ENCODE measurements at places on chromosomes 6 and 20.

DNA sequence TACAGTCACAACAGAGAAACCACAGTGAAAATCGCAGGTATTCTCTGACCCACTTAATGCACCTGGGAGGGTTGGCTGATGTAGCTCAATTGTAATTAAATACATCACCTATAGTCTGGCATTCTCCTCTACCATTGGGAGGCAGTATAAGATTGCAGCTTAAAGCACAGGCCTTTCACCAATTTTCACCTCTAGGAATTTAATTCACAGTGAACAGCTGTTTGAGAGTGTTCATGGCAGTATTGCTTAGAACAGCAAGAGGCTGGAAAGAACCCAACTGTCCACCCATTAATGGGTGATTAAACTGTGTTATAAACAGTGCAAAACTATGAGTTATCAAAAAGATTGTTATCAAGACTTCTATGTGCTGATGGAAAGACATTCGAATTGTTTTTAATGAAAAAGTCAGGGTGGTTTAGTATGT, 2.0 kb downstream of the EDEM2 start:
- no peak for DNase-seq

- DNase-seq, result no peak
Measured at GRCh38 chr6:122702841-122703240, 76.7 kb upstream of the FABP7 start.

GRCh38 chr6:161618831-161619454, 345.1 kb upstream of the AGPAT4 start:
- no peak for DNase-seq

- DNase-seq, result no peak
Measured at GRCh38 chr6:35186571-35186970, 27.2 kb upstream of the SCUBE3 start.

GRCh38 chr6:170074907-170075306, 216.0 kb downstream of the DLL1 start:
- no peak for DNase-seq

DNA sequence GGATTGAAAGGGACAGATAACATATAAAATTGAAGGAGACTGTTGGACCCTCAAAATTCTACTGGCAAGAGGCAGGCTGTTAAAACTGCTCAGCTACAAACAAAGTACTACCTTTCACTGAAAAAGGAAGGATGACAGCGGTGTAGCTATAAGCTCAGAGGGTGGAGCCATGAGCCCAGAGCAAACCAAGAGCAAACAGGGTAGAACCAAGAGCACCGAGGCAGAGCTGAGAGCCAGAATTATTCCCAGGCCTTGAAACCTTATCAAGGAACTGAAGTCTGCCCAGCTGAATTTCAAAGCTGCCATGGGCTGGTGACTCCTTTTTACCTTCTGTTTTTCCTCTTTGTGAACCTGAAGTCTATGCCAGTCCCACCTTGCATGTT, 74.7 kb upstream of the SLC4A11 start:
- no peak for DNase-seq

GRCh38 chr6:50829898-50830444, 11.3 kb downstream of the TFAP2B start:
- no peak for DNase-seq

- DNase-seq, result no peak
Measured at GRCh38 chr6:85112540-85112939, 337.3 kb upstream of the NT5E start.

DNA sequence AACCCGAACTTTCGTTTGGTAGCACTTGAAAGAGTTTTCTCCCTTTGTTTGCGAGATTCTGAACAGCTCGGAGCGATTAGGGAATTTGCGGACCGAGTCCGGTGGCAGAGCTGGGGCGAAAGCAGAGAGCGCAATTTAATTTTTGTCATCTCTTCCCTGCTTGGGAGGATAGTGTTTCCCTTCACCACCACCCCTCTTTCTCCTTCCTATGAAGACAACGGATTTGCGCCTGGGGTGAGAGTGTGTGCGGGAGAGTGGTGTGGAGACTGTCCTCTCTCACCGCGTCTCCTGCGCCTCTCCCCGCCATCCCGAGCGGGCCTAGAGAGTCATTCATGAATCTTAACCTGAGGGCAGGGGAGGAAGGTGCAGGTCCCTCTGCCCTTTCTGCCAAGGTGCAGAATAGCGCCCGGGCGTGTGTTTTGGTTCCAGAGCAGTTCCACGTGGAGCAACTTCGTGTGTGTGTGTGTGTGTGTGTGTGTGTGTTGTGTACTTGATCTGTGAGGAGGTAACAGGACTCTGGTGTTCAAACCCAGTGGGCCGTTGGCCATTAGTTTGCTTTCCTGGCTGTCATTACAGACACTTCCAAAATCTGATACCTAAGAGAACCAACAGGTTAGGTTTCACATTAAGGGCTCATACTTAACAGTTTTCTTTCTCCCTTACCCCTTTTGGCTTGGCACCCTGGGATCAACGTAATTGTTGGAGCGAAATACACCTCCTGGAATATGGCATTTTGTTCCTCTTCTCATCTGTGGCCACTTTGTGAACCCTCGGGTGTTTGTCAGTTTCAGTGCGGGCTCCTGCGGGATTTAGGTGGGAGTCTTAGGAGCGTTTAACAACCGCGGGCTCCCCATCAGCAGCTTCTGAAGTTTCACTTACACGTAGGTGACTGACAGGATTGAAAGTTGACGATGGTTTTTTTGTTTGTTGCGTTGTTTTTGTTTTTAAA, 1.8 kb downstream of the EYA4 start:
- no peak for DNase-seq

GRCh38 chr20:19992996-19993908, 23.9 kb upstream of the NAA20 start:
- DNase-seq, result no peak

GRCh38 chr6:44742828-44743372, 355.4 kb downstream of the CDC5L start:
- no peak for DNase-seq

GRCh38 chr20:54475334-54476168, at the start of gene DOK5:
Gene DOK5 (plus strand): TSS chr20:54475593. CDS start chr20:54475947, 354 bp downstream.
- no peak for DNase-seq

- DNase-seq, result no peak
Measured at GRCh38 chr20:48720256-48720985, 107.4 kb downstream of the PREX1 start.

GRCh38 chr6:157236040-157236725, 87.1 kb downstream of the TMEM242 start:
- no peak for DNase-seq

DNA sequence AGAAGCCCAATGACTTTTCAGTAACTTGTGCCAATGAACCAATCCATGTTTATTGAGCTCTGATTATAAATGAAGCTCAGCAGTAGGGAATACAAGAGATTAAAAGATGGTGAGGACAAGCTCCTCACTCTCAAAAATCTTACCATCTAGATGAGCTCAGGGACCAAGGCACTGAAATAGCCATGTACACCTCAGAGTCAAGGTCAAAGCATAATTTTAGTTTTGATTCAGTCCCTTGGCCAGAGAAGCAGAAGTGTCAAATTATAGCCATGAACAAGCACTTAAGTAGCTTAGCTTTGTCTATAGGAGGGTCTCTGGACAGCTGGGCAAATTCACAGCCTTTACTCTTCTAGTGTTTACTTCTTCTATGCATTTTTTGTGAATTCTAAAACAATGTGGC, 131.0 kb upstream of the DTNBP1 start:
- DNase-seq, result no peak

DNA sequence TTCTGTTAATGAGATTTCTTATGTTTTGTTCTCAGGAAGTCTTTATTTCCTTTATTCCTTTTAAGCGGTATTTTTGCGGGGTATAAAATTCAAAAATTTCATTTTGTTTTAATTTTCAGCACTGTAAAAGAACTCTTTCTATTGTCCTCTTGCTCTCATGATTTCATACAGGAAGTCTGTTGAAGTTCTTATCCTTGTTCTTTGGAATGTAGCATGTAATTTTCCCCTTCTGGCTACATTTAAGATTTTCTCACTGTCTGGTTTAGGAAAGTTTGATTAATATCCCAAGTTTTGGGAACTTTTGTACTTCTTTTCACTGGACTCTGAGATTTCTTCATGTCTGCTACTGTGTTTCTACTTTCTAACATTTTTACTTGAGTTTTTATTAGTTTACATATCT, 581.4 kb upstream of the GJE1 start:
- DNase-seq, result no peak

- no peak for DNase-seq
Measured at GRCh38 chr20:5630071-5630470, 120.1 kb upstream of the SHLD1 start.

DNA sequence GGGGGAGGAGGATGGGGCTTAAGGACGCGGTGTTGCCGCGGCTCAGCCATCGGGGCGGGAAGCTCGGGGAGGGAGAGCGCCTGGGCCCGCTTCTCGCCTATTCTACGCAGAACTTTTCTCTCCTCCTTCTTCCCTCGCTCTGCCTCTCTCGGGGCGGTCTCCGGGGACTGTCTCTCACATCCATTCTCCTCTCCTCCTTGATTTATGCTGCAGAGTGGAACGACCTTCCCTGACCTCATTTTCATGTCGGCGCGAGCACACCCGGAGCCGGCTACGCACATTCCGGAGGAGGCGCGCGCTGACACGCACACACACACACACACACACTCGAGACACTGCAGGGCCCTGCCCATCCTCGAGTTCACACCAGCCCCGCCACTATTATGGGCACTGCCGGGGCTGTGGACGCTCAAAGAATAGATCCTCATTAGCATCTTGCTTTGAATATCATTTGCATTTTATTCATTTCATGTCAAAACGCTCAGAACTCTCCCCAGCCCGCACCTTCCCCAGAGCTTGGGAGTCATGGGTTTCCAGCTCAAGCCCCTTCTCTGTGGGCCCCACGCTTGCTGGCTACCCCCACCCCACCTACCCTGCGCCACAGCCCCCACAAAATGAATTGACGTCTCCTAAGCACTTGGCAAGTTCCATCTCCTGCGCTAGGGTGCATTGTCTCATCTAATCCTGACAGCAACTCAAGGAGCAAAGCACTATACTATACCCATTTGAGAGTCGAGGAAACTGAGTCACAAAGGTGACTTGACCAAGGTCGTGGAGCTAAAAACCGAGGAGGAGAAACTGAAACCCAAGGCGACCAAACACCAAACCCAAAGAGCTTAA, 36.8 kb downstream of the NCR2 start:
- DNase-seq, result no peak

DNA sequence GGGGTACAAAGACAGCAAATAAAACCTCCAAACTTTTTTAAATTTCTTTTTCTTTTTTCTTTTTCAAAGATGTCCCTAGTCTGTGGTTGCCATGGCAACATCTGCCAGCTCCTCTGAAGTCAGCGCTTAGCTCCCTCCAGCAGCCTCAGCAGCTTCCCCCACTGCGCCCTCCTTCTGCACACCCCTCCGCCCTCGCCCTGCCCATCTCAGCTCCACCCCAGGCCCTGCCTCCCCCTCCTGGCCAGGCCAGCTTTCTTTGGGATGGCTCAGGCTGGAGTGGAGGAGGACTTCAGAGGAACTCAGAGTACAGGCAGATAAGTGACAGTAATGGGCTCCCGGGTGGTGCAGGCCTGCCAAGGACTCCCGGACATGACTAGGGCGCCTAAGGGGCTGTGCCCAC, 104.6 kb downstream of the LRFN2 start:
- DNase-seq, result no peak

DNA sequence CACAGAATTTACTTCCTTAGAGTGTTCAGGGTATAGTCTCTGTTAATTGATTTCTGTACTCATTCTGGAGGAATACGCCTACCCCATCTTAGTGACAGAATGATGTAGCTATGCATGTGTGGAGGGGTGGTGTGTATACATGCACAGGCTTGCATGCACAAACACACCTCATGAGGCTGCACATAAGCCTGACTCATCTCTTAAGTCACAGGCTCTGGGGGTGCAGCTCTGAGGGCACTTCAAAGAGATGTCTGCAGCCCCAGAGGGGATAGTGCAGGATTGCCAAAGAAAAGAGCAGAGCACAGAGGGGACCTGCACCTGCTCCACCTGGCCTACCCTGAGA, 24.6 kb downstream of the TBX18 start:
- no peak for DNase-seq

DNA sequence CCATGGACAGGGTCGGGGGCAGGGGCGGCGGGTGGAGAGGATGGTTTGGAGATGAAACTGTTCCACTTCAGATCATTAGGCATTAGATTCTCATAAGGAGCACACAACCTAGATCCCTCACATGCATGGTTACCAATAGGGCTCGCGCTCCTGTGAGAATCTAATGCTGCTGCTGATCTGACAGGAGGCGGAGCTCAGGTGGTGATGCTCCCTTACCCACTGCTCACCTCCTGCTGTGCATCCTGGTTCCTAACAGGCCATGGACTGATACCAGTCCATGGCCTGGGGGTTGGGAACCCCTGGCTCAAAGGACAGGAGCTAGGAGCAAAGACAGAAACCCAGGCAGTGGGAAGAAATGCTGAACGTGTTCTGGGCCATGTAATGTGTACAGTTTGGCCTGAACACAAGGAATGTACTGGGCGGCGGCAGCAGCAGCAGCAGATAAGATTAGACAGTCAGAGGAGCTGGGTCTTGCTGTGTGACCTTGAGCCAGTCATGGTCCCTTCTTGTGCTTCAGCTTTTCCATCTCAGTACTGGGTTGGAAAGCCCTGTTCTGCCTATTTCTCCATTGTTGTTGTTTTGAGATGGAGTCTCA, 4.7 kb upstream of the SPAG4 start:
- DNase-seq, result no peak

GRCh38 chr6:168692193-168692914, 251.4 kb downstream of the SMOC2 start:
- DNase-seq, result no peak

GRCh38 chr20:33858666-33859065, 47.5 kb downstream of the CHMP4B start:
- DNase-seq, result no peak

DNA sequence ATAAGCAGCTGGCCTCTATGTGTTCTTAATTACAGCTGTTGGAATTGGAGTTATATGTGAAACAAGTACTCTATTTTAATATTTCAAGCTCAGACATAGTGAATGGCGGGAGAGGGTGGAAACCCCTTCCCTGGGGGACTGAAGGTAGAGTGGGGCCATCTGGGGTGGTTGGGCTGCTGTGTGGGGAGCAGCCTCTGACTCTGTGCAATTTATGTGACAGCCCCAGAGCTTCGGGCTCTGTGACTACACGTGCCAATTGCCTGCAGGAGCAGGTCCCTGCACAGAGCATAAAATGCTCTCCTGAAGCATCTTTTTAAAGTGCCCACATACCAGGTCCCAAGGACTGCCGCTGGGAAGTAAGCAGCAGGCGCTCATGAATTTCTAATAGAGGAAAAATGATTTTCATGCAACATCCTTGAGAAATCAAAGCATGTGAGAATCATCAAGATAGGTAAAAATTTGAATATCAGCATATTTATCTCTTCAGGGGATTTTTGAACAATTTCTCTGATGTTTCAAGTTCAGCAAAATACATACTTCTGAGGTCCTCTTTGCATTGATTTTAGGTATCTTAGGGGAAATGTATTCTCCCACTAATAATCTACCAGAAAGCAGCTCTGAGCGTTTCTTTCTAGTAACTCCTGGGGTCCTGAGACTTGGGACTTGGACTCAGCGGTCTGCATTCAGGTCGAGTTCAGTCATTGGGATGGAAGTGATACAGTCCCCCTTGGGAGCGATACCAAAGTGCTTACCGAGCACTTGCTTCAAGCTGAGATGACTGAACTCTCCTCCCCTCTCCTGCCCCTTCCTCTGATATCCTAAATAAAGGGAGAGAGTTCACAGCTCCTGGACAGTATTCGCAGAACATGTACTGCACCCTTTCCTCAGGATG, 40.0 kb downstream of the ALDH8A1 start:
- DNase-seq, result no peak

GRCh38 chr20:51419231-51419630, 123.3 kb downstream of the NFATC2 start:
- DNase-seq, result no peak
